Bone marrow (tissue), 2 donors: ENCODE measurements at places on chromosomes 6 and 20.

DNA sequence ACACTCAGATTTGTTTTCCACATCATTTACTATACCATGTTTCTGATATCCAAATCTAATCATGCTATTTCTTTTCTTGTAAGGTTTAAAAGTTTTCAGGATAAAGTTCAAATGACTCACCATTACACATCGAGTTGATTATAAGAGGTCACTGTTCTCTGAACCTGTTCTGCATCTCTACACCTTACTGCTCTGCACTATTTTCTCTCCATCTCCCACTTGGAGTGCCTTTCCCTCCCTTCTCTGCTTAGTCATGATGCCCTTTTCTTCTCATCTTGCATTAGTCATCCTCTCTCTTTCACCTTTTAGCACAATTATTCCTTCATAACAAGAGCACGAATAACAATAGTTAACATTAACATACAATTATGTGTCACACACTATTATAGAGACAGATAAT is 37.5 kb upstream of the FUT9 start:
- DNase-seq = no peak

DNA sequence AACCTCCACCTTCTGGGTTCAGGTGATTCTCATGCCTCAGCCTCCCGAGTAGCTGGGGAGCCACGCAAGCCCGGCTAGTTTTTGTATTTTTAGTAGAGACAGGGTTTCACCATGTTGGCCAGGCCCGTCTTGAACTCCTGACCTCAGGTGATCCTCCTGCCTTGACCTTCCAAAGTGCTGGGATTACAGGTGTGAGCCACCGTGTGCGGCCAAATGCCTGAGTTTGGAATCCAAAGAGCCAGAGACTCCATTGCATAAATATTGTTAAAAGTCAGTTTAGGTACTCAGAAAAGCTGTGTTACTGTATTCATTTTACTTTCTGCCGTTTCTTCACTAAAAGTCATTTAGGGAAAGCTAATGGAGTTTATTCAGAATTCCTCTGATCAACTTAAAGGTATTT is 137.3 kb downstream of the SULF2 start:
- no peak for DNase-seq

GRCh38 chr20:36122931-36123288 is 31.6 kb upstream of the EPB41L1 start:
- no peak for DNase-seq

DNA sequence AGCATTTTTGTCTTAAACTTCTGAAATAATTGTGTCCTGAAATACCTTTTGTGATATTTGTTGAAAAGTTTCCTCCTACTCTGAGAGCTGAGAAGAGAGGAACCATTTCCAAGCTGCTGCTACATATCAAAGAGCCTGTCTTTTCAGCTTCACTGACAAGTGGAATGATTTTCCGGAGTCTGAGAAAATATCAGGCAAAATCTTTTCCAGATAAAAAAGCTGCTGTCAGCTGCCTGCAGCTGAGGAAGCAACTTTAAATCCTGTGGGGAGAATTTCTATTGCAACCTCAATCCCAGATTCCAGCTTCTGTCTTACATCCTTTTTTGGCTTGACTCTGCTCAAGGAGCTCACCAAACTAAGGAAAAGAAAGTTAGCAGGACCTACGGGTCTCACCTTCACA is 904.3 kb downstream of the PHF3 start:
- no peak for DNase-seq

- DNase-seq = no peak
Measured at GRCh38 chr6:33927616-33928015, 123.8 kb upstream of the MLN start.

GRCh38 chr20:44460795-44461141 is 14.9 kb upstream of the TTPAL start:
- DNase-seq = no peak

GRCh38 chr6:37691904-37692806 is 5.5 kb downstream of the MDGA1 start:
- peak; percentile 40 for DNase-seq

- DNase-seq = no peak
Measured at GRCh38 chr6:107510108-107510507, 20.2 kb downstream of the SOBP start.

DNA sequence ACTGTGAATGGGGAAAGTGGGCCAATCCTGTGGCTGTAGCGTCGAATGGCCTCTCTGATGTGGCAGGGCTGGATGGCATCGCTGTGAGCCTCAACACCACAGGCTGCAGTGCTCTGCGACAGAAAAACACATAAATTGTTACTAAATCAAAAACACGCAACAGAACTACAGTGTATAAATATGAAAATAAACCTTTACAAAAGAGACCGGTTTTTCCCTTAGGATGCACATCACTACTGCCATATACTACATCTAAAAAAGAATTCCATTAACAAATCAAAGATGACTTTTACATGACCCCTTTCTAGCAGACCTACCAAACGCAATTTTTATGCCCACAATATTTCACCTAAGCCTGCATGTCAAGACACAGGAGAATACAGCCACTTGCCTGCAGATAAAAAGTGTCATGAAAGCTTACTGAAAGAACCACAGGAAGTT is 395.5 kb upstream of the RUNX2 start:
- no peak for DNase-seq
